ENCODE measurements at places on chromosomes 2 and 18. TPM values are rescaled to one million over a fixed set of nuclear protein-coding genes. Genes with fewer than 3 reads are reported as not detected.

Gene NOSTRIN
- total RNA-seq, result 0.68 TPM

Gene CNTNAP5
- total RNA-seq, result not detected

Gene WNT10A
- 1.2 TPM for total RNA-seq

Gene CHPF
- 78.2 TPM for total RNA-seq

Gene COPS8
- total RNA-seq, result 64.7 TPM

All from PC-9 (cell line).